ENCODE measurements at places on chromosomes 4 and X.

DNA sequence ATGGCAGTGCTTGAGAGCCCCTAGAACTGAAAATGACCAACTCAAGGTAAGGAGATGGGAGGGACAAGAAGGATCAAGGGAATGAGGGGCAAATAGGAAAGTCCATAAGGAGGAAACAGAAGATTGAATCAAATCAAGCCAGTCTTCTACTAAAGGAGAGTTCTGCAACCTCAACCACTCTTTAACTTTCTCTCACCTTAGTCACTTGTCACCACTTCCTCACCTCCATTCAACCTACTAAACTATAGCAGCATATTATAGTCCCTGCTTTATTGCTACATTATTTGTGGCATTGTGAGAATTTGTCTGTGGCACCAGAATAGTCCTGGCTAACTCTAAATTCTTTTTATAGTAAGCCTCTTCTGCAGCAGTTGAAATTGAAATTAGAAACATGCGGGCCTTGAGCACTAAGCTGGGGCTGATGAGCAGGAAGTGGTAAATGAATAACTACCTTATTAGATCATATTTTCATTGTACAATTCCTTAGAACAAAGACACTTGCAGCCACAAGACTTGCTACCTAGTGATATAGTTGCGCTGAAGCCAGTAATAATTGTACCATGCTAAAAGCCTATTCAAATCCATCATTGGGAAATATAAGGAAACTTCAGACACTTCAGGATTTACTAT, 336.9 kb downstream of the ZNF674 start:
- DNase-seq: no peak

DNA sequence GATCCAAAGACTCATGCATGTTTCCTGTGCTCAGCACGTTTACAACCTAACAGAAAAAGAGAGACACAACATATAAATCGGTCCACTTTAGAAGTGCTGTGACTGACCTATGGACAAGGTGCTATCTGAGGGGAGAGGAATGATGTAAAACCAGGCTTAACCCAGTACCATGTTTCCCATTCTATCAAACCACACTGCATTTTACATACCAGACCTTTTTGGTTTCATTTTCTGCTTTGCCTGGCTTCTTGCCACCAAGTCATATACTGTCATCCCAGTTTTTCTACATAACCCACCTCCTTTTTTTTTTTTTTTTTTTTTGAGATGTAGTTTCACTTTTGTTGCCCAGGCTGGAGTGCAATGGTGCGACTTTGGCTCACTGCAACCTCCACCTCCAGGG, 82.2 kb downstream of the KLF8 start:
- no peak for DNase-seq

GRCh38 chrX:119093991-119094735, 21.4 kb downstream of the CT47C1 start:
- DNase-seq: no peak

DNA sequence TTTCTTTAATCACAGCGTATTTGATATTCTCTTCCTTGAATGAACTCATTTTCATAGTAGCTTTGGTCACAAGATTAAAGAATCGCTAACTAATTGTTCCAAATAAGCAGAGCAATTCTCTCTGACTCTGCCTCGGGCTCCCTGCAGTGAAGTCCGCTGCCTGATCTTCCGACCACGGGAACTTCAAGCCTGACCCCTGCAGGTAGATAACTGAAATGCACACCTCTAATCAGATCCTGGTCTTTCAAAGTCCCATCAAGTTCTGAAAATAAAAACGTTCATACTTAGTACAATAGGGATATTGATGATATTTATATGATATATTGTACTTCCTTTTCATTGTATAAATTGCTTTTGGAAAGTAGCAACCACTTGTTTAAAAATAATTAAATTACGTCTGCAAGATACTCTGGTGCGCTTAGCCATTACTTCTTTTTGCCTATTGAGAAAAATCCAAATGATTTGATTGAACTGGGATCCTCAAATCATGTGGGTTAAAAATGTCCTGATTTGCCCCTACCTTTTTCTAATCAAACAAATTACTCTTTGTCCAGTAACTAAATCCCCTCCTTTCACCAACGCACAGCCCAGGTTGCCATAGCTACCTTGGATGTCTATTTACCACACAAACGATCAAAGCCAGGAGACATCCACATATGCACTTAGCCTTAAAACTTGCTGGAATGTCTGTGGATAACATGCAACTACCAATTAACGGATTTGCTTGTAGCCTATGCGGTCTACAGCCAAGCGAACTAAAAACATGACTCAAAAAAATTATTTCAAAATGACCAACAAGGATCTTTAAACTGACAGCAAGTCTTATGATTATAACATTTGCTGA, 4.2 kb downstream of the MID1 start:
- peak; percentile 47 for DNase-seq

- DNase-seq: no peak
These were observed 3.2 kb downstream of the RPS6KA3 start for GRCh38 chrX:20263474-20263873.

DNA sequence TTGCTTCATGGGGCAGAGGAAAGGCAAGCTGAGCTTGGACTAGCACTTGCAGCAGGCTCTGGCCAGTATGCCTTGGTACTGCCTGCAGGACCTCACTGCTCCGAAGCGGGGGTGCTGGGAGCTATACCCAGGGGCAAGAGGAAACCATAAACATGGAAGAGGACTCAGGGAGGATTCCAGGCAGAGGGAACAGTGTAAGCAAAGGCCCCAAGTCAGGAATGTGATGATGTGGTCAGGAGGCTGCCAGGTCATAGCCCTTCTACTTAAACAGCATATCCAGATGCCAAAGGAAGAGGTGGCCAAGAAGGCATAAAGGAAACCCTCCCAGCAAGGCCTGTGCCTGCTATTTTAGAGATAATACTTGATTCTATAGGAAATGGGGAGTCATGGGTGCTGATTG, 31.1 kb downstream of the RAB40AL start:
- no peak for DNase-seq

GRCh38 chr4:128553686-128554515, 255.6 kb upstream of the JADE1 start:
- DNase-seq: no peak

DNA sequence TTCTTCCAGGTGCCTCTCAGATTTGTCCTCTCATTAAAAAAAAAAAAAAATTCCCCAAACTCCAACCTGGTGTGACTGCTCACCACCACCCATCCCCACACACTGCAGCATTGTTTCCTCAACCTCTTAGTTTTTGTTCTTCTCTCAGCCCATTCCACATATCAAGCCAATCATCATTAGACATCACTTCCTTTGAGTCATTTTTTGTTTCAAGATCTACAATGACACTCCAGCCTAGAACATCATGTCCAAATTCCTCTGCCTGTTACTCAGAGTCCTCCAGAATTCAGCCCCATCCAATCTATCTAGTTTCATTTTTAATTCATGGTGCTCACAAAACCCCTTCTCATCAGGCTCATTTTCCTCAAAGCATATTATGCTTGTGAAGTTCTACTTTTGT, 262.5 kb upstream of the TEX13A start:
- no peak for DNase-seq

GRCh38 chr4:102543030-102543928, 42.1 kb downstream of the NFKB1 start:
- no peak for DNase-seq

DNA sequence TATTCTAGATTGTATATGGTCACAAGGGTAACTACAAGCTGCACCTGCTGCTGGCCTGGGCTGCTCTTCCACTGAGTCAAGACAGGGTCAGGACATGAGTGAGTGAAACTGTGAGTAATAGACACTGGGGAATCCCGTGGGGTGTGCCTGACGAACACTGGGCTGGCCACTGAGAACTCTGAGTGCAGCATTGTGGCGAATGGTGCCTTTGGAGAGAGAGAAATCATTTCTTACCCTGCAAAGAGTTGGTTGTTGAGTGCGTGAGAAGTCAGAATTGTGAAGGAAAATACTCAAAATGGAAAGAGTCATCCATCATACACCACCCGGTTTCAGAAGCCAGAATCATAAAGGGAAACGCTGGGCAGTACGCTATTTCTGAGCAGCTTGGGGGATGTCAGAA, 43.1 kb upstream of the LSM6 start:
- no peak for DNase-seq

- DNase-seq: no peak
These were observed 1679.2 kb upstream of the TENM3 start for GRCh38 chr4:180564026-180564425.
